ENCODE measurements at places on chromosomes 12 and 14.

DNA sequence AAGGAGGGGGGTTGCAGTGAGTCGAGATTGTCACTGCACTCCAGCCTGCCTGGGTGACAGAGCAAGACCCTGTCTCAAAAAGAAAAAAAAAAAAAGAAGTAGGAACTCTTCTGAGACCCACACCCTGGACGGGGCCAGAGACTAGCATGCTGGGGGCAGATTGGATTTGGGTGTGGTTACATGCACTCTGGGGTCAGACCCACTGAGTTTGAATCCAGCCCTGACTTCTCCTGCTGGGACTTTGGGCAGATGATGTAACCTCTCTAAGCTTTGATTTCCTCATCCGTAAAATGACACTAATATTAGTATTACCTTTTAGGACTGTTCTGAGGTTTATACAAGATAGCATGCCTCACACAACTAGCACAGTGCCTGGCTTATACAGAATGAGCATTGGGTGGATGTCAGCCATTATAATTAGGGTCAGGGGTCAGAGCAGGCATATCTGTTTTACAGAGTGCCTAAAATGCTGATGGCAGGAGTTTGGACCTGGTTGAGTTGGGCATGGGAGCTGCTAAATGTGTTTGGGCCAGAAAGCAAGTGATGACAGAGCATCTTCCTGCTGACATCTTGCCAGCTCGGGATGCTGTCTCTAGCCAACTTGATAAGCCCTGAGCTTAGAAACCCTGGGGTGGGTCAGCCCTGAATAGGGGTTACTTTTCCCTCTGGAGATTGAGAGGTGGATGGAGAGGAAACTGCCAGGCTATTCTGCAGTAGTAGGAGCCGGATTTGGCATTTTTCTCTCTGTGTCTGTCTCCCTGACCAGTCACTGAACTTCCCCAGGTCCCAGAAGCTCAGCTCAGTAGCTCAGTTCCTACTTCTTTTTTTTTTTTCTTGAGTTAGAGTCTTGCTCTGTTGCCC lies 15.5 kb downstream of the TPCN1 start:
- DNase-seq = no peak

DNA sequence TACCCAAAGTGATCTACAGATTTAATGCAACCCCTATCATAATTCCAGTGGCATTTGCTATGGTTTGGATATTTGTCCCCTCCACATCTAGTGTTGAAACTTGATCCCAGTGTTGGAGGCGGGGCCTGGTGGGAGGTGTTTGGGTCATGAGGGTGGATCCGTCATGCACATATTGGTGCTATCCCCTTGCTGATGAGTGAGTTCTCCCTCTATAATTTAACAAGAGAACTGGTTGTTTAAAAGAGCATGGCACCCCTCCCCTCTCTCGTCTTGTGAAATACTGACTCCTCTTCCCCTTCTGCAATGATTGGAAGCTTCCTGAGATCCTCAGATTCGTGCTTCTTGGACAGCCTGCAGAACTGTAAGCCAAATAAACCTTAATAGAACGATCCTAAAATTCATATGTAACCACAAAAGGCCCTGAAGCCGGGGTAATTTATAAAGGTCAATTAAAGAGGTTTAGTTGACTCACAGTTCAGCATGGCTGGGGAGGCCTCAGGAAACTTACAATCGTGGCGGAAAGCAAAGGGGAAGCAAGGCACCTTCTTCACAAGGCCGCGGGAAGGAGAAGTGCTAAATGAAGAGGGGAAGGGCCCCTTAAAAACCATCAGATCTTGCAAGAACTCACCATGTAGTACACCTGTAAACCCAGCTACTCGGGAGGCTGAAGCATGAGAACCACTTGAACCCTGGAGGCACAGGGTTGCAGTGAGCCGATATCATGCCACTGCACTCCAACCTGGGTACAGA lies 41.2 kb downstream of the SLC39A9 start:
- no peak for DNase-seq

DNA sequence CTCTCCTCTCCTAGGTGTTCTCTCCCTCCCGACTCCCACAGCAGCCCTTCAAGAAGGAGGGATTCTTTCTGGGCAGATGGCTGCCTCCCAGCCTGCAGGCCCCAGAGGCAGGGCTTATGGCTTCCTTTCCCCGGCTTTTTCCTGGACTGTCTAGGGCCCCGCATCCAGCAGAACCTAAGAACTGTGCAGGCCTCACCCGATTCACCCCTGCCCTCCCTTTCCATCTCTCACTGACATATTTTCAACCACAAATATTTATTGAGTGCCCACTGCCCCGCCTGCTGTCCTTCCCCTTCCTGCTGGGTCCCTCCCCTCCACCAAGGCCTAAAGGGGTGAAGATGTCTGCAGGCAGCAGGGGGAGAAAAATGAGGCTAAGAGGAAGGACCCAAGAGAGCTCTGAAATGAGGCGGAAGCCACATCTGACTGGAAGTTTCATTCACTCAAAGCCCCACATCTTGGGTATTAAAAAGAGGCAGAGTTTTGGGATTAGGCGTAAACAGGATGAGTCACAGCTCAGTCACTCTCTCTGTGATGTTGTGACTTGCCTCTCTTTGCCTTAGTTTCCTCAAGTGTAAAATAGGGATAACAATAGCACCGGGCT lies 2.9 kb downstream of the SCNN1A start:
- no peak for DNase-seq

DNA sequence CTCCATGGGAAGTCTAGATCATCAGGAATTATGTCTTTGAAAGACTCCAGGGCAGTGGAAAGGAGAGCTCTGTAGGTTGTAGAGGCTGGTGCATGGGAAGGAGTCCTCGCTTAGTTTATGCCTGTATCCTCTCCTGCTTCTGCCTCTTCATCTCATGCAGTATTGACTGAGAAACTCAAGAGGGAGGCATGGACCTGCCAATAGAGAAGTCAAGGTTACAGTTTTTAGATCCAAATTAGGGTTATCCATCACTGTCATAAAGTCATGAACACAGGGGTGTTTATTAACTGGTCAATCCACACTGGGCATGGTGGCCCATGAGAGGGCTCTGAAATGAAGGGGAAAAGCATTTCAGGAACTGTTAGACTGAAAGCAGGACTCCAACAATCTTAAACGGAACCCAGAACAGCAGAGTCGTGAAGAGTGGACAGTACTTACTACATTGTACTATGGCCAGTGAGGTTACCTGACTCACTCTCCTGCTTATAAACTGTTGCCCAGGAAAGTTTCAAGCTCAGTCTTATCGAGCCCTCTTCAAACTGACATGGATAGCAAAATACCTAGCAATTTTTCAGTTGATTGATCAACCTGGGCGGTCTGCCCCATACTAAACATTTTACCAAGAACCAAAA lies 30.1 kb upstream of the DHRS7 start:
- no peak for DNase-seq

DNA sequence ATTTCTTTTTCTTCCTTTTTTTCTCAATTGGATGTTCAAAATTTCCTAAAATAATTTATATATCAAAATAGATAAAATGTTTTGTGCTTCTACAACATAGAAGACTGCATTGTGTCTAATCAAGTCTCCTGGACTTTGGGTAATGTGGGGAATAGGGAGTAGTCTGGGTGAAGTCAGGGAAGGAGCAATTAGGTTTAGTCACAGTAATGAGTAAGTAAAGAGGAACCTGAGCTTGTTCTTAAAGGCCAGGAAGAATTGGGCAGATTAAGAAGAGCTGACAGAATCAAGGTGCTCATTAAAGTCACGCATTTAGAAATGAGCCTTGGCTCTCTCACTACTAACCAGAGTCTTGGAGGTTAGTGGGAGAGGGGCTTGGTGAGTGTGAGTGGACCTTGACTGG lies 233.3 kb upstream of the SSTR1 start:
- DNase-seq = no peak

GRCh38 chr12:83841620-83842019 lies 1071.0 kb downstream of the SLC6A15 start:
- no peak for DNase-seq

DNA sequence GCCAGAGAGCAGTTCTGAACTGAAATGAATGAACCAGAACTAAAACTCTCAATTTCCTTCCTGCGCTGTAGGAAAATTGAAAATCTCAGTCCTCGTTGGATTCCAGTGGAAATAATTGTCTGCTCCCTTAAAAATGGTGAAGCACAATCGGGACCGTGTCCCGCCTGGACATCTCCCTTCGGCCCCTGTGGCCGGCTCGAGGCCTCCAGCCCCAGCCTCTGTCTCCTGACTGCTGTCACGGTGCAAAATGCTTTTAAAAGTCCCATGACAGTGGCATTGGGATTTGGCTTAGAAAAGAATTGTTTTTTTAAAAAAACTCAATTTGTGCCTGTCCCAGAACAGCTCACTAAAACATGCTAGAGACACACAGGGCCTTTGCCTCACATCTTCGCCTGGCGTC lies 142.5 kb downstream of the ZNF664 start:
- DNase-seq = no peak

All from stimulated activated CD8-positive, alpha-beta memory T cell treated with anti-CD3 and anti-CD28 coated beads, Interleukin-2, amount 100 ng/mL, for 1 hour (primary cell).